Activated effector memory CD4-positive, alpha-beta T cell treated with Interleukin-2 at 50 U/mL for 16 hours (primary cell): ENCODE measurements at places on chromosomes 3 and 15.

- DNase-seq, result no peak
Observed at GRCh38 chr3:195774917-195775316, 36.8 kb downstream of the MUC4 start.

DNA sequence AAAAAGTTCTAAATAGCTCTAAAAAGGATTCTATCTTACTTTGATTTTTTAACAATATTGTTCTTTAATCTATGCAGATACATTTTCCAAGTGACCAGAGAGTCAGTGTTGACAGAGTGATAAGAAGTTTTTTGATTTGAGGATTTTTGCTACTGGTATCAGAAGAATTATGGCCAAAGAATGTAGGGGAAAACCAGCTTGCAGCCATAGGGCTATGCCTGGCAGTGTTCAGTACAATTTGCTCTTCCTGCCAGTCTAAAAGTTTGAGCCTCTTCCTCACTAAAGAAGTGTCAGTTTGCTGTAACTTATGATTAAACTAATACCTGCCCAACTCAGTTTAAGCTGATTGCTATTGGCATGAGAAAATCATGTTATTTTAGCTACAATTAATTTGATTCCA lies 35.3 kb upstream of the FSIP1 start:
- no peak for DNase-seq

- no peak for DNase-seq
Observed at GRCh38 chr3:29936054-29936453, 655.2 kb downstream of the RBMS3 start.

DNA sequence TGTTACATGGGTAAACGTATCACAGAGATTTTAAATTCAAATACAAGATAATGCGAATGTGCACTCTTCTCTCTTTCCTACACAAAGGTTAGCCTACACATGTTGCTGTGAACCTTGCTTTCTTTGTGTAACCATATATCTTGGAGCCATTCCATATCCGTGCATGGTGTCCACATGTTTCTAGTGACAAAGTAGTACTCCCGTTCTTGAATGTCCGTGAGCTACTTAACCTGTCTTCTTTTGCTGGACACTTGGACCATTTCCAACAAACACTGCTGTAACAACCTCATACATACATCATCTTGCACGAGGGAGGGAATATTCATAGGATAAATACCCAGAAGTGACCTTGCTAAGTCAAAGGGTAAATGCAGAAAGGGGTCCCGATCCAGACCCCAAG lies 75.0 kb downstream of the STRIT1 start:
- DNase-seq, result no peak

DNA sequence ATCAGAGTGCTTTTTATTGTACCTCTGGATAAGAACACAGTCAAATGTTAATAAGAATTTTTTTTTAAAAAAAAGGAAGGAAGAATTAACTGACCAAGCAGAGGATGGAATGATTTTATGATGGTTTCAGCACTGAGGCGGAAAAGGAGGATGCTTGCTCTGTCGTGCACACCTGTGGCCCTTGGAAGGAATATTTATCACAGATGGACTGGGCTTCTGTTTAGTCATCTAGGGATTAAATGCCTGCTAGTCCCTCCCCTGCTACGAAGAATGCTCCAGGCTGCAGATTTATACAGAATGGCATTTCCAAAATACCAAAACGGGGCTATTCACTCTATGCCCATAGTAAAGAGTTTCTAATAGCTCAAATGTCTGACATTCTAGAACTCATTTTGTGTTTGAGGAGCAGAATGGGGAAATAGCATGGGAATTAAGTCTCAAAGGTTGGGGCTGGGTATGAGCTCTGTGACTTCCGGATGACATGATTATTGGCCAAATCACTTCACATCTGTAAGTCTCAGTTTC lies 92.8 kb upstream of the BCL6 start:
- DNase-seq, result no peak

DNA sequence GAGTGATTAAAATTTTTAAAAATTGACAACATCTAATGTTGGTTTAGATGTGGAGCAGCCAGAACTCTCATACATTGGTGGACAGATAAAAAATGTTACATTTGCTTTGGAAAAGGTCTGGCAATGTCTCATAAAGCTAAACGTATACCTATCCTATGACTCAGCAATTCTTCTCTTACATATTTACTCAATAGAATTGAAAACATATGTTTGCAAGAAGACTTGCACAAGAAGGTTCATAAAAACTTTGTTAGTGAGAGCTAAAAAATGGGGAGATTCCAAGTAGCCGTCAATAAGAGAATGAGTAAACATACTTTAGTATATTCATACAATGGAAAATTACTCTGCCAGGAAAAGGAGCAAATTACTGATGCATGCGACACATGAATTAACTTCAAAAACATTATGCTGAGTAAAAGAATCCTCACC lies 30.0 kb downstream of the MASP1 start:
- DNase-seq, result no peak

- DNase-seq, result no peak
Observed at GRCh38 chr3:63795438-63795837, 23.7 kb upstream of the C3orf49 start.

- no peak for DNase-seq
Observed at GRCh38 chr3:134092208-134092701, 62.5 kb upstream of the SLCO2A1 start.

GRCh38 chr3:184715943-184716621 lies 4.2 kb upstream of the MAGEF1 start:
- no peak for DNase-seq

DNA sequence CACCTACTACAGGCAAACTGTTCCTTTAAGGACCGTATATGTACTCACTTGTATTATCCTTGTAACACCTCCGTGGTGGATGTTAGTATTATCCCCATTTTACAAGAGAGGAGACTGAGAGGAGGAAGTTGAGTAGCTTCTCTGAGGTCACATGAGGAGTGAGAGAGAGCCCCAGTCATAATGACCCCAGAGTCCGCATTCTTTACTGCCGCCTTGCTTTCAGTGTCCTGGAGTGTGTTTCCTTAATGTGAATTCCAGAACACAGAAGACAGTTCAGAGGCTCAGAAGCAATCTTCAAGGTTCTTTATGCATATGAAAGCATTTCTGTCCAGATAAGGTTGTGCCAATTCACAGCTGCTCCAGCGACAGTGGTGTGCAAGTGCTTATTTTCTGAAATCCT lies 199.2 kb downstream of the CACNA2D3 start:
- no peak for DNase-seq

GRCh38 chr3:28449398-28449797 lies 100.8 kb upstream of the AZI2 start:
- DNase-seq, result no peak

DNA sequence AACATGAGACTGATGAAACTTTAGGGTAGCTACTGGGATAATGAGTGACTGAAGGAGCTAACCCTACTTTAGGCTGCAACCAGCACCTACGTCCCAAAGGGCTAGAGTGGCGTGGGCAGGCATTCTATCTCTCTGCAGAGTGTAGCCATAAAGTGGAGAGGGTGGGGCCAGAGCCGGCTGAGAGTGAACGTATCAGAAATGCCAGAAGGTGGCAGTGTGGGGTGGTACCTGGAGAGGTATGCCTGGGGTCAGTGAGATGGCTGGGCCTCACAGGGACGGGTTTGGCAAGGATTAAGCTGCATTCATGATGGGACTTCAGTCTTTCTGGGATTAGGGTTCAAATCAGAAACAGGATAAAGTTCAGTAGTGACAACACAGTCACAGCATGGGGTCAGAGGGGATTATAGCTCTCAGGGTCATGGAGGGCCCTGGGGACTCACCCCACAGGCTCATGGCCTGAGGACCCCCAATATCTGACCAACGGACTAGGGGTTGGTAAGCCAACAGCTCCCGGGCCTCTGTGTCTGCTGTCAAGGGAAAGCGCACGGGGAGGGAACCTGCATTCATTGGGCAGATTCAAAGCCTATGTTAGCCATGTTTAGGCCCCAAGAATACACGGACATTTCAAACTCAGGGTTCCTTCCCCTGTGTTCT lies 86.5 kb upstream of the FOXB1 start:
- peak; percentile 55 for DNase-seq

DNA sequence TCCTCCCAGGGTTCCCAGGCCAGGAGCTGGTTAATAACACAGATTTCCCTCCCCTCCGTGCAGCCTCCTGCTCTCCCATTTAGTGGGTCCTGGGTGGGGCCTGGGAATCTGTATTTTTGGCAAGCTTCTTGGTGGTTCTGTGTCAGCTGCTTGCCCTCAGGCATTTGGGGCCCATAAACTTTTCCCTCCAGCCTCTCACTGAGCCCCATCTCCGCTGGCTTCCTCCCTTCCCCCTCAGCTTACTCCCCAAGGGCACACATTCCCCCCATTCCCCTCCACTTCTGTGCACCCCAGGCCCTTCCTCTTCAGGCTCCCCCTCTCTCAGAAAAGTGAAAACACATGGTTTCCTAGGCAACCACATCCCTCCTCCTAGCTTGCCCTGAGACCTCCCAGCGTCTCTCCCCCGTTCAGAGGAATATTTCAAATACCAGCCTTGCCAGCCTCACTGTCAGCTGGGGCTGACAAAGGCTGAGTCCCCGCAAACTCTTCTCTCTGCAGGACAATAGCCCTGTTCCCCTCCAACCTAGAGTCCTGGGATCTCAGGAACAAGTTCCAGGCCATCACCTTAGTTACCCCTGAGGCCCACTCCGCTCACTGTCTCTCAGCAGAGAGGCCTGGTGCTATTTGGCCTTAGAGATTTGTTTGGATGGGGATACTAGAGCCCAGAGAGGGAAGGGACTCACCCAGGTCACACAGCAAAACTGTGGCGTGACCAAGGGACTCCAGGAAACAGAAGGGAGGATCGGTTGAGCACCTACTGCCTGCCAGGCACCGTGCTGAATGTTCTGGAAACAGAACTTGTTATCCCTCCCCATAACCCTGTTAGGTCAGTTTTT lies 44.6 kb upstream of the SMAD6 start:
- no peak for DNase-seq

GRCh38 chr15:60520013-60520824 lies 41.3 kb upstream of the ICE2 start:
- no peak for DNase-seq

DNA sequence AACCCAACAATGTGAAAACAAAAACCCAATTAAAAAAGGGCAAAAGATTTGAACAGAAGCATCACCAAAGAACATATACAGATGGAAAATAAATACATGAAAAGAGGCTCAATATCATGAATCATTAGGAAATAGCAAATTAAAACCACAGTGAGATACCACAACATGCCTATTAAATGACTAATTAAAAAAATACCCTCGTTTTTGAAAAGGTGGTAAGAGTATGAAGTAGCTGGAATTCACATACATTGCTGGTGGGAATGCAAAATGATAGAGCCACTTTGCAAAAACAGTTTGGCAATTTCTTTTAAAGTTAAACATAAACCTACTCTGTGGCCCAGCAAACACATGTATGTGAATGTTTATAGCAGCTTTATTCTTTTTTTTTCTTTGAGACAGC lies 75.8 kb downstream of the B3GNT5 start:
- DNase-seq, result no peak

- no peak for DNase-seq
Observed at GRCh38 chr3:30548600-30548999, 57.8 kb upstream of the TGFBR2 start.

DNA sequence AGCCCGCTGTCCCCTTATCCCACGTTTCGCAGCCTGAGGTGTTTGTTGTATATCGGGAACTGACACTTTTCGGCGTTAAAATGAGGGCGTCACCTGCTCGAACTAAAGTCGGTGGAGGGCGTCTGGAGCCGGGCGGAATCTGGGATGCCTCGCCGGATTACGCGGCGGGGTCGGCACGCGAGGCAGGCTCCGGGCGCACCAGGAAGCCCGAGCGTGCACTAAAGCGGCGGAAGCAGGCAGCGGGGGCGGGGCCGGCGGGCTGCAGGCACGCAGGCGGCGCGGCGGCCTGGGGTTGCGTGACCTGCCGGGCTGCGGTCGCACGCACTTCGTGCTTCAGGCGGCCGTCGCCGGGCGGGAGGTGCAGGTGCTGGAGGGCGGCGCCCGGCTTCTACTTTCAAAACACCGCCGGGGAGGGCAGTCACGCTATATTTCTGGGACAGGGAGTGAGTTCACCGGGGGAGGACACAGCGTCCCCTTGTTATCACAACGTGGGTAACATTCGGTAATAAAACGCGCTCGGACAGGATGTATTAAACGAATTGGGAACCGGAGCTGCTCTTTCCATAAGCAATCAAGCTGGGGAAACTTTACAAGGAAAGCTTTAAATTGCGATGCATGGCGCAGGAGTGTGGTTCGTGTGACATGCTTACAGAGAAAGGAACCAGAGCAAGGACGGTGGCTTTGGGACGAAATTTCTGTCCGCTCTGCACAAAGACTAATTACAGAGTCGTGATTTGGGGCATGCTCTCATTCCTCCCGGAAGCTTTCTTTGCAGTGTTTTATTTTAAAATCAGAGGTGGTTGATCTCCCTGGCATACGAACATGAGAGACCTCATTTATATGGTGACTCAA lies 9.1 kb upstream of the LEKR1 start:
- DNase-seq, result peak; percentile 94

- no peak for DNase-seq
Observed at GRCh38 chr3:29318251-29318650, 37.4 kb downstream of the RBMS3 start.

- no peak for DNase-seq
Observed at GRCh38 chr3:164524201-164524600, 554.1 kb downstream of the SI start.

DNA sequence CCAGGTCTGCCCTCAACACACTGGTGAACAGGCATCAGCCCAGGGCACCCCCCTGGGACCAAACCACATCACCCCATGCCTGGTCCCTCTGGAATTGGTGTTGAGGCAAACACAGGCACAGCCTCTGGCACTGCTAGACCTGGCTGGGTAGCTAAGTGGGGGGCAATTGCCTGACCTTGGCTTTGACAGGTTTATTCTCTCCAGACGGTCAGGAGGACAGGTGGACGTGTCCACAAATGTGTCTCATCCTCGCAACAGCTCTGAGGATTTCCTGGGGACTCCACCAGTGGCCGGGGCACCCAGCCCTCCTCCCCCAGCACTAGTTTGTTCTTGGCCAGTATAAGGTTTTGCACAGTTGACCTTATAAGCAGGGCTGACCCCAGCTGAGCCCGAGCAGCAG lies 31.3 kb downstream of the TKT start:
- DNase-seq, result no peak

GRCh38 chr15:70437882-70438451 lies 325.4 kb downstream of the UACA start:
- no peak for DNase-seq

DNA sequence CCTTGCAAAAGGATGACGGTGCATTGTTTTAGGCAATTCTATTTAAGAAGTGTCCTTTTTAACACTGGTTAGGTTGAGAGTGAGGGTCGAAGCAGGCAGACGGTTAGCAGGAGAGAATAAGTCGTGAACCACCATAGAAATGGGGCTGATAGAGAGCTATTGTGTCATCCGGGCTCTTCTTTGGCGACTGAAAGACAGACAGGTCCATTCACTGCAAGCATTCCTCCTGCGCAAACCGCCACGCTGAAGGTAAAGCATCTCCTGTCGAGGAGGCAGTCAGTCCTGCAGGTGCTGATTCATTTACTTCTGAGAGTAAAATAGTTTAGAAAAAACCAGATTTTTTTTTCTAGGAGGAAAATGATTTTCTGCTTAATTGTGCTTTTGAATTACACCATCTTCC lies 1002.8 kb upstream of the NR2F2 start:
- DNase-seq, result no peak

GRCh38 chr3:152121270-152121636 lies 147.5 kb upstream of the MBNL1 start:
- DNase-seq, result no peak

GRCh38 chr3:186883686-186884058 lies 41.2 kb downstream of the ADIPOQ start:
- no peak for DNase-seq
